ENCODE measurements at places on chromosomes 4 and X.
A peak's percentile ranks its signal among the peaks of the same experiment; 100 is the strongest.

- no peak for DNase-seq
These were observed 40.5 kb upstream of the GPR78 start for GRCh38 chr4:8539661-8540060.

DNA sequence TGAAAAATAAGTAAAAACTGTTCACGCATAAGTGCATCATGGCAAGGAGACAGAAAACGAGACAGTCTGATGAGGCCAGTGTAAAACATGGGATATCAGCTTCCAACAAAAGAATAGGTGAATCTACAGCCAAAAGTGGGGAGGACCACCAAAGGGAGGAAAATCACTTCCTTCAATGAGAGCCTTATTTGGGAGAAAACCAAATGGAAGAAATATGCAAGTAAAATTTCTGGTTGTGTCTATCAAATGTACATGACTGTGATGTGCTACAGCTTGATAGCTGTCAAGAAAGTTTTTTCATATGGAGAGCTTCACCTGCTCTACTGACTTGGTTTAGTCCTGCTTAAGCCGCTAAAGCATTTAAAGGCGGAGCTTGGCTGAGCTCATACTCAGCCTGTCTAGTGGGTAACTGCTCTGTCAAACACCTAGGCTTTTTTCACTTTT, 66.2 kb downstream of the MAGEA1 start:
- DNase-seq, result peak; percentile 57

DNA sequence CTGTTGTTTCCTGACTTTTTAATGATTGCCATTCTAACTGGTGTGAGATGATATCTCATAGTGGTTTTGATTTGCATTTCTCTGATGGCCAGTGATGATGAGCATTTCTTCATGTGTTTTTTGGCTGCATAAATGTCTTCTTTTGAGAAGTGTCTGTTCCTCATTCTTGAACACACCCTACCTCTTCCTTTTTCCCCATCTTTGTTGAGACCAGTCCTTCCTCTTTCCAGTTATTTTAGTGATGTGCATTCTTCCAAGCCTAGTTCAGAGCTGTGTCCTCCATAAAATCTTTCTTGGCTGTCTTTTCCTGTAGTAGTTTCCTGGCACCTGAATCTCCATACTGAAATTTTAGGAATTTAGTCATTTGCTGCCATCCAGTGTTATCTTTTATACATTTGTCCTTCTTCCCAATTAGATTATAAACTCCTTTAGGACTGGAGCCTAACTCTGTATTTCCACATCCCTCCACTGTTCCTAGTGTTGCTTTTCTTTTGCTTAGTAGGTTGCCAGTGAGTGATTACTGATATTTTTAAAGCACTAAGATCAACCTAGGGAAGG, 11.4 kb downstream of the FHIP1A start:
- DNase-seq, result no peak

- DNase-seq, result peak; percentile 2
These were observed 25.5 kb downstream of the BBS12 start for GRCh38 chr4:122758033-122758432.

GRCh38 chrX:39995457-39995856, 102.3 kb downstream of the BCOR start:
- DNase-seq, result no peak

- no peak for DNase-seq
These were observed 1620.9 kb downstream of the STIM2 start for GRCh38 chr4:28481565-28481964.

- no peak for DNase-seq
These were observed 402.7 kb upstream of the INTU start for GRCh38 chr4:127229855-127230608.

- no peak for DNase-seq
These were observed 12.2 kb downstream of the SULT1B1 start for GRCh38 chr4:69748173-69748572.

- DNase-seq, result no peak
These were observed 43.5 kb downstream of the EVC start for GRCh38 chr4:5754529-5754881.

GRCh38 chr4:65825116-65825753, 154.9 kb upstream of the EPHA5 start:
- no peak for DNase-seq

DNA sequence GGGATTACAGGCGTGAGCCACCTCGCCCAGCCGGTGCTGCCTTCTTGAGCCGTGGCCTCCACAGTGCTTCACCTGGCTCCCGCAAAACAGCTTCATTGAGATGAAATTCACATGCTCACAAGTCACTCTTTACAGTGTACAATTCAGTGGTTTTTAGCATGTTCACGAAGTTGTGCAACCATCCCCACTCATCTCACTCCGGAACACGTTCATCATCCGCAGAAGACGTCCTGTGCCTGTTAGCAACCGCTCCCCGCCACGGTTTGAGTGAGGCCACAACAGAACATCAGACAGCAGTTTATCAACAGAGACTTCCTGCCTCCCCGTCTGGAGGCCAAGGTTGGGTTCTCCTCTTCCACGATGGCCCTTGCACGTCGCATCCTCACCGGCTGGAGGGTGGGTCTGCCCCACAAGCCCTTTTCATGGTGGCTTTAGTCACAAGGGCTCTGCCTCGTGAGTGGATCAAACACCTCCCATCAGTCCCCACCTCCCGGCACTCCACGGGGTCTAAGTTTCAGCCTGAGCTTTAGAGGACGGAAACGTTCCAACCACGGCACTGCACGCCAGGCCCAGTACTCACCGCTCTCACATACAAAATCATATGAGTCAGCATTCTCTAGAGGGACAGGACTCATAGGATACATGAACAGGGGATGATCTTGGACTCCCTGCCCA, 29.6 kb upstream of the SPON2 start:
- no peak for DNase-seq

DNA sequence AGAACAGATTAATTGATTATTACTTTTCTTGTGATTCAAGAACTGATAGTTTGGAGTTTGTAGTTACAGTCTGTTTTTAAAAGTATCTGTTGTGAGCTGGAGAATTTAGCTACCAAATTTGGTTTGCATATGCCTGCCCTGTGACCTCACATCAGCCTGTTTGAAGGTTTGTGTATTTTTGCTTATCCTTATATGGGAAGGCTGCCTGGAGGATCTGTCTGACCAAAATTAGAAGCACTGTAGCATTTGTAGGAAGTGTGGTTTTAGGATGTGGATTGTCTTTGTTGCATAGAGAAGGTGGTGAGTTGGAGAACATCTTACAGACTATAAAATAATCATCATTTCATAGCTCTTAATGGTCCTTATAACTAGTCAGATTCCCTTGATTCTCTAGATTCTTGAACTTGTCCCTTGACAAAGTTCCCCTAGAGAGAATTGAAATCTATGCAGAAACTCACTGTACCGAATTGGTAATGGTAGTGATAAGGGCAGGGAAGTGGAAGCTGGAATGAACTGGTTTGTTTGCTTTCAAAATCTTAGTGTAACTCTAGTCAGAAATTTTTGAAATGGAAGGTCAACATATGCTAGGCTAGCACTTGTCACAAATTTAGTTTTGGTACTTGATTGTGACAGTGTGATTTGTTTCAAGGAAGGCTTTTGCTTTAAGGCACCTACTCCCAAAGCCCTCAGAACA, 57.3 kb downstream of the SH3BGRL start:
- no peak for DNase-seq

DNA sequence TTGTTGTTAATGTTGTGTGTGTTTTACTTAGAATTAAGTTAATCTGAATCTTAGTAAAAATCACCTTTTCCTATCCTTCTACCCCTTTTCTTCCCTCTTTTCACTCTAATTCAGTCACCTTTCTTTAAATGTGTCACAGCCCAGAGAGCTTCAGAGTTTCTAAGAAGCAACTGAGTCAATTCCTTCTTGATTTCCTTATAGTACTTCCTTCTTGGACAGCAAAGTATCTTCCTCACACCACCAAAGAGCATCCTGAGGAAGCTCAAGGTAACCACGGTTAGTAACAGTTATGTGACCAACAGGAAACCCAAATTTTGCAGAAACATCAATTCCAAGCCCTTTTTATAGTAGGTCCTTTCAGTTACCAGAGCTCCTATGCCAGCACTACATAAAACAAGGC, 243.2 kb upstream of the BMP3 start:
- DNase-seq, result no peak

GRCh38 chr4:136768925-136769275, 763.4 kb downstream of the PCDH18 start:
- DNase-seq, result peak; percentile 2

DNA sequence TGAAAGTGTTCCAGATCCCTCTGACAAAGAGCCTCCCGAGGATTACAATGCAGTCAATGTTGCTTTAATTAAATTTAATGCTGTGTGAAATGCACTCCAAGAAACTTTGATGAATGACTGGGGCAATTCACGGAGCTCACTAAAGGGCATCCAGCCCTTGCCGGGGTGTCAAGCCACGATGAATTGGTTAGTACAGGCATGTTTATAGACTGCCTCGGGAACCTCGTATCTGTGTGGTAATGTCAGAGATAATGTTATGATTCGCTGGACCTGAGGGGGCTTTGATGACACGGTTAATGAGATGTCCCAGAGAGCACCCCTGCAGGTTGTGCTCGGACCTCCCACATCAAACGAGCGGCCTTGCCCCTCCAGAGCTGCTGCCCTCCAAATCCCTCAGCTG, 428.8 kb downstream of the NKX6-1 start:
- DNase-seq, result no peak

- no peak for DNase-seq
These were observed 22.2 kb downstream of the CENPC start for GRCh38 chr4:67522851-67523671.

Data from NCI-H2171 treated with DMSO at 0.1 percent for 48 hours (cell line).